ENCODE measurements at places on chromosomes 3 and 15. TPM values are rescaled to one million over a fixed set of nuclear protein-coding genes. Genes with fewer than 3 reads are reported as not detected.
A peak's percentile ranks its signal among the peaks of the same experiment; 100 is the strongest.

The TLR9 gene
- total RNA-seq: 0.04 TPM

- no peak for ATAC-seq
These were observed 57.6 kb downstream of the TAFA4 start for GRCh38 chr3:68874551-68875348.

DNA sequence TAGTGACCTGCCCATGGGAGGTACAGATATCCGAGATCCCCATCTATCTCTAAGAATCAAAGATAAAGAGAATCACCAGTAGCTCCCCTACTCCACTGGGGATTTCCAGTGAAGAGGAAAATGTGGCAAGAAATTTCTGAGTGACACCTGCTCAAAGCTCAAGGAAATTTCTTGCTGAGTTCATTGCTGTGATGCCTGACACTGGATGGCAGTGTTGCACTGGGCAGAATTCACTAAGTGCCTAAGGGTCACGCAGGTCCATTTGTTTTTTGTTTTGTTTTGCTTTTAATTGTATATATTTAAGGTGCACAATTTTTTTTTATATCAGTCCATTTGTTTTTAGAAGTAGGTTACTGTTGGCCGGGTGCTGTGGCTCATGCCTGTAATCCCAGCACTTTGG lies 109.5 kb upstream of the KCNAB1 start:
- ATAC-seq: peak; percentile 47

- ATAC-seq: no peak
These were observed 10.3 kb upstream of the LRRC31 start for GRCh38 chr3:169879845-169880575.

The COL6A6 gene
- total RNA-seq: 0.08 TPM

- ATAC-seq: no peak
These were observed 107.7 kb downstream of the MYO5A start for GRCh38 chr15:52421029-52421428.

- no peak for ATAC-seq
These were observed 2.7 kb downstream of the RAB8B start for GRCh38 chr15:63191895-63192618.

DNA sequence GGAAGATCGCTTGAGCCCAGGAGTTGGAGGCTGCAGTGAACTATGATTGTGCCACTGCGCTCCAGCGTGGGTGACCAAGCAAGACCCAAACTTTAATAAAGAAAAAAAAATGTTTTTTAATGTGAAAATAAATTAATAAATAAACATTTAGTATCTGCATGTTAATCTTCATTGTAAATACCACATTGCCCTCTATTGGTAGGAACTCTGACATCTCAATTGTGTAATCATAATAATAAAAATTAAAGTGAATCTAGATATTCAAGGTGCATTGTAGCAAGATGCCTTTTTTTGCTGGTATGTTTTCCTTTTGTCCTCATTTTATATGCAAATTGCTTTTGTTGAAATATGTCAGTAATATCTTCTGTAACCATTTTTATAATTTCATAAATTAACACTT lies 95.0 kb upstream of the LIMD1 start:
- no peak for ATAC-seq

DNA sequence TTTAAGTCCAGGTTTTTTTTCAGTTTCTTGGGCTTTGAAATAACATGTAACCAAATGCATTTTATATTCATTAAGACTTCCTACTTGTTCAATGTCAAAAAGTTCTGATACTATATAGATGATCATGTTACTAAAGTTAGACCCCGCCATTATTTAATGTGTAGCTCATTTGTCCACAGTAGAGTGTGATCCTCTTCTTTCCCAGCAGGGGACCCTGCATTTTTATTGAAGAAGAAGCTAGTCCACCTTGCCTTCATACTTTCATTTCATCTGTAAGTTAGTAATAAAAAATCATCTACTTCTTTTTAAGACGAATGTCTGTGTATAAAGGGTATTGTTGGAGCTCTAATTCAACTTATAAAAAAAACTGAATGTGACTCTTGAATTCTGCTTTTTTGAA lies 404.6 kb downstream of the SI start:
- ATAC-seq: no peak

The FXR1 gene
- total RNA-seq: 54.0 TPM

DNA sequence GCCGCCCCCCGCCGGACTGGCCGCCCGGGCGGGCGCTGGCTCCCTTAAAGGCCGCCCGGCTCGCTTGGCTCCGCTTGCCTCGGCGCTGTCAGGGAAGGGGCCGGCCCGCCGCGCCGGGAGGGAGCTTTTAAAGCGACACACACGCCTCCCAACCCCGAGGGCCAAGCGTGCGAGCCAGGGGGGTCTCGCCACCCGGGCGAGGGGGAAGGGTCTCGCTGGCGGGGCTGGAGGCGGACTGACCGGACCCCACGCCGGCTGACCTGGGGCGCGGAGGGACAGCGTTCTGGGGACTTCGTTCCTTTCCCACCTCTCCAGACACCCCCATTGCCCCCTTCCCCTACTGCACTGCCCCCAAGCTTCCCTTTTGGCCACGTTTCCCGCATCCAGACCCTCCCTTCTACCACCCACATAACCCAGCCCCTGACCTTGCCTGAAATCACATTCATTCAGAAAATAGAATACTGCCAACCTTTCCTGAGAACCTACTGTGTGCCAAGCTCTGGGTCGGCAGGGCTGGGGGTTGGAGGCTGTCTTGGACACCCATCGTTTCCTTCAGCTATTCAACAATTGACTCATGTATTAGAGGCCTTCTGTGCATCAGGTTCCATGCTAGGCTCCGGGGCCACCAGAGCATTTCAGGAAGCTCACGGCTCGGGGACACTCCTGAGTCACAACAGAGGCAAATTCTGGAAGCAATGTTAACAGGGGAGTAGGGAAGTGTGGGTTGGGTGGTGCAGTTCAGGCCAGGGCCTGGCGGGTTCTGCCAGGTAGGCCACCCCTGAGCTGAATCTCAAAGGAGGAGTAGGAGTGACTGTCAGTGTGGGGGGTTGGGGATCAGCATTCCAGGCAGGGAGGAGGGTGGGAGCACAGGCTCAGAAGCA lies at the start of gene INSYN1:
INSYN1 (minus strand) TSS at position 102 of the 881 bp plus-strand sequence. CDS start 2,221 bp downstream, outside the sequence.
- no peak for ATAC-seq

DNA sequence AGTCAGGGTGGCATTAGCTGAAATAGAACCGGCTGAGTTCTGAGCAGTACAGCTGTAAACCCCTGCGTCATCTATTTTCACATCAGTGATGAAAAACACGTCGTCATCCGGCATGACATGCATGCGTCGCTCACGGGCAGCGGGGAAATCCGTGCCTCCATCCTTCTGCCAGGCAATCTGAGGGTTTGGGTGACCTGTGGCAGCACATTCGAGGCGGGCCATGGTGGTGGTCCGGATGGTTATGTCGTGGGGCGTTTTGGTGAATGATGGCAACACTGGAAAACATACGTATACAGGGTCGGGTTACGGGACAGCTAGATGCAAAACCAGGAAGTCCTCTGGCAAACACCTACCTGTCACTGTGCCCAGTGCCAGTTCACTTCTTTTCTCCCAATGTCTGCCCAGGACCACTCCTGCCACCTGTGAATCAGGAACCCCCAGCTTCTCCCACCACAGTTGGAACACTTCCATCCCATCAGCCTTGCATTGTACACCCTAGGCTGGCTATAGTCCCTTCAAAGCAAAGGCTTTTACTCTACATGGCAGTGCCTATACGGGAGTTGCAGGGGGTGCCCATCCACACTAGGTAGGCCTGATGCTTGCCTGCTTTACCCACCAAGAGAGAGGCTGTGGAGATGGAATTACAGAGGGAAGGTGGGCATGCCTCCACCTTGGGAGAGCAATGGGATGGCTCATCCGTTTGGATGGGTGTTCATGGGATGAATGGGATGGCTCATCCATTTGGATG lies 116.7 kb downstream of the LRIG1 start:
- no peak for ATAC-seq

DNA sequence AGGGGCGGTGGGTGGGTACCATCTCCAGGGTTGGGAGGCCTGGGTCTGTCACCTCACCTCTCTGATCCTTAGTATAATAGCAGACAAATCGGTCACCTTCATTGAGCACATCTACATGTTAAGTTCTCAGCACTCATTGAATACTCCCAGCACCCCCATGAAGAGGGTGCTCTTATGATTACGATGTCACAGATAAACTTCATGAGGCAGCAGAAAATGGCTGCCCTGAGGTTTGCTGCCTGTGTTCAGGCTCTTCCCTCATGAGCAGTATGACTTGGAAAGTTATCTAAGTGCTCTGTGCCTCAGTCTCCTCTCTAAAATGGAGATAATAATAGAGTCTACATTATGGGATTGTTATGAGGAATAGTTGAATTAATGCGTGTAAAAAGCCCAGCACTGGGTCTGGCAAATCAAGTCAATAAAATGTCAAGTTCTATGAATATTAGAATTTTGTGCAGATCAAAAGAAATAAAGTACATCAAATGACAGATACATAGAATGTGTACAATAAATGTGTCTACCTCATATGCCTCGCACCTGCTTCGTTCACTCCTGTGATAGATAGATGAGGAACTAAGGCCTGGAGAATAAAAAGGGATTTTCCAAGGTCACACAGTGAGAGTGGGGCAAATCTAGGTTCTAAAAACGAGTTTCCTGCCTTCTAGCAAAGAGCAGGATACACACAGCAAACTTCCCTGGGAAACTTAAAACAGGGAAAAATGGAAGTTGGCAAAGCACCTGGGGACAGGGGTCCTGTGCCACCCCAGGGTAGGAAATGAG lies 142.2 kb upstream of the MRPS22 start:
- no peak for ATAC-seq

The CCR3 gene
- not detected for total RNA-seq

- no peak for ATAC-seq
These were observed 6.9 kb upstream of the CX3CR1 start for GRCh38 chr3:39286771-39287170.

GRCh38 chr15:78850941-78851755 lies 21.5 kb upstream of the MORF4L1 start:
- ATAC-seq: no peak

- no peak for ATAC-seq
These were observed 43.3 kb downstream of the CAPN3 start for GRCh38 chr15:42402455-42403205.

GRCh38 chr3:154310840-154311239 lies 13.4 kb downstream of the DHX36 start:
- no peak for ATAC-seq

DNA sequence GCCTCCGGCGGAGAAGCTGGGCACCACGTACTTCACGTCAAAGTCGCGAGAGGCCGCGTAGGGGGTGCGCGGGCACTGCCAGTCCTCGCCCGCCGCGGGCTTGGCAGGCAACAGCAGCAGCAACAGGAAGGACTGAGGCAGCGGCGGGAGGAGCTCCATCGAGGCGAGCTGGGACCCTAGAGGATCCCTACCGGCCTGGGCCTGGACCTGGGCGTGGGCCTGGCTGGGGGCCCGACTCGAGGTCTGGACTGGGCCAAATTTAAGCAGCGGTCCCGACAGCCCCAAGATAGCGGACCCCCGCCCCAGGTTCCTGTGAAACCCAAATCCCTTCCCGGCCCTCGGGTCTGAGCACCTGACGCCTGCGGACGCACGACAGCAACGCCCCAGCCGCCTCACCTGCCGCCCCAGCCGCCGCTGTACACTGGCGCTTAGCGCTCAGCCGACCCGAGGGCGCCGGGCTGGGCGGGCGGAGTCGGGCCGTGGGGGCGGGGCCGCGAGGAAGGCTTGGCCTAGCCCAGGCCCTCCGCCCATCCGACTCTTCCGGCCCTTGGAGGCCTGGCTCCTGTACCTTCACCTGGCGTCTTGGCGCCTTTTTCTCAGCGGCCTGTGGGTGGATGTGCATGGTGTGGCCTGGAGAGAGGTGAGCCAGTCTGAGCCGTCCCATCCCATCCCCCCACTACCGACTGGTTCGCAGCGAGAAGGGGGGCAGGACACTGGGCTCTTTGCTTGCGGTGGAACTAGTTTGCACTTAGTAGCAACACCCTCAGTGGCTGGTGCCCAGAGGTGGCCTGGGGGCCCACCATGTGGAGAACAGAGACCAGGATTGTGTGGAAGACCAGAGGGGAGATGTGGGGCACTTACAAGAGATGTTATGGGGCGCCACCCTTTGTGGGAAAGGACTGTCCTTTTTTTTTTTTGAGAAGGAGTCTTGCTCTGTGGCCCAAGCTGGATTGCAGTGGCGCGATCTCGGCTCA lies at the start of gene MST1R:
MST1R (minus strand) TSS at position 423 of the 974 bp plus-strand sequence; CDS start at position 159, 264 bp downstream.
- ATAC-seq: peak; percentile 82

The HTR3E gene
- not detected for total RNA-seq

DNA sequence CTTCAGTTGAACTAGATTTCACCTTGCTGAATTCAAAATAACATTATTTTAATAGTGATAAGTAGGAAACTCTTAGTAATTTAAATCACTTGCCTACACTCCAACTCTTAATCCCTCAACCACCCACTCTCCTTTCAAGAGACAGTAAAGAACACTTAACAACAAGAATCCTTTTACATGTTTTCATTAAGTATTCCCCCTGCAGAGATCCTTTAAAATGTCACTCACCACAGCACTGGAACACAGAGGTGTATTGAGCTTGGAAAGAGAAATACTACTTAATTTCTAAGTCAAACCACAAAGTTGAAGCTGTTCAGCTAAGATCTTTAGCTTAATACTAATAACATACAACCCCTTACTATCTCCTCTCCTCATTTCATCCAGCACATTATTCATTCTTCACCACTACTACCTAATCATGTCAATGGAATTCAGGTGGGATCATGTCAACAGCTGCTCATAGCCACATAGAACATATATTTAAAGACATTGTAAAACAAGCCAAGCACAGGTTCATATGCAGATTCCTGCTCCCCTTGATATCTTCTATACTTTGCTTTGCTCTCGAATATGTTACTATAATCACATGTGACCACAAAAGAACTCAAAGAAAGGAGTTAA lies 40.5 kb downstream of the IMPG2 start:
- ATAC-seq: no peak

The DAZL gene
- total RNA-seq: not detected

The OXTR gene
- 0.16 TPM for total RNA-seq

GRCh38 chr15:32717426-32718226 lies at the start of gene GREM1:
TSS of gene GREM1 (plus strand) at chr15:32718004. CDS start at chr15:32730691, 12,687 bp downstream.
- ATAC-seq: peak; percentile 15

- ATAC-seq: no peak
These were observed 10.1 kb downstream of the MCM2 start for GRCh38 chr3:127608362-127608718.
